Left renal cortex interstitium (tissue), 4 donors: ENCODE measurements at places on chromosomes 16 and 17. TPM values are rescaled to one million over a fixed set of nuclear protein-coding genes. Genes with fewer than 3 reads are reported as not detected.

The SLC16A11 gene
- 0.71 TPM for polyA plus RNA-seq

The SLC16A13 gene
- polyA plus RNA-seq, result 4.8 TPM

The MARCHF10 gene
- 1.3 TPM for polyA plus RNA-seq

The RGS11 gene
- polyA plus RNA-seq, result 1.3 TPM

The SLC5A2 gene
- polyA plus RNA-seq, result 60.7 TPM

The PLA2G10 gene
- 0.58 TPM for polyA plus RNA-seq

The EXOC3L1 gene
- polyA plus RNA-seq, result 7.2 TPM

The LDHD gene
- 6.5 TPM for polyA plus RNA-seq

The RNF112 gene
- polyA plus RNA-seq, result 0.96 TPM

The GRAP gene
- 7.2 TPM for polyA plus RNA-seq

The ODAD4 gene
- 6.7 TPM for polyA plus RNA-seq

The VAMP2 gene
- polyA plus RNA-seq, result 138 TPM

The LLGL2 gene
- polyA plus RNA-seq, result 64.8 TPM

The HBA2 gene
- polyA plus RNA-seq, result 776 TPM

The TBC1D3K gene
- not detected for polyA plus RNA-seq

The CCL16 gene
- 0.18 TPM for polyA plus RNA-seq

The TUFM gene
- polyA plus RNA-seq, result 210 TPM

The TNP2 gene
- polyA plus RNA-seq, result not detected

The LHX1 gene
- polyA plus RNA-seq, result 159 TPM

The FOXJ1 gene
- 23.9 TPM for polyA plus RNA-seq

The TP53TG3F gene
- polyA plus RNA-seq, result 0.16 TPM

The HSPB9 gene
- 0.34 TPM for polyA plus RNA-seq

The KRTAP17-1 gene
- polyA plus RNA-seq, result not detected

The ITGAX gene
- 0.30 TPM for polyA plus RNA-seq

The TPPP3 gene
- polyA plus RNA-seq, result 79.1 TPM

The TVP23C gene
- polyA plus RNA-seq, result 21.1 TPM

The ADGRG1 gene
- 91.4 TPM for polyA plus RNA-seq

The WSCD1 gene
- polyA plus RNA-seq, result 14.4 TPM

The ZPBP2 gene
- polyA plus RNA-seq, result not detected

The PTX4 gene
- polyA plus RNA-seq, result not detected

The DNAAF1 gene
- polyA plus RNA-seq, result 9.0 TPM

The PARD6A gene
- 4.8 TPM for polyA plus RNA-seq

The FAM171A2 gene
- 57.4 TPM for polyA plus RNA-seq

The KRT24 gene
- not detected for polyA plus RNA-seq

The OR1A1 gene
- 0.11 TPM for polyA plus RNA-seq

The KRTAP2-1 gene
- not detected for polyA plus RNA-seq

The PRSS53 gene
- 1.0 TPM for polyA plus RNA-seq

The LRRC37A3 gene
- polyA plus RNA-seq, result 33.5 TPM

The ABCA5 gene
- 26.8 TPM for polyA plus RNA-seq

The ABCA6 gene
- polyA plus RNA-seq, result 3.5 TPM

The KRTAP4-1 gene
- not detected for polyA plus RNA-seq

The CLEC19A gene
- polyA plus RNA-seq, result not detected

The NOL3 gene
- polyA plus RNA-seq, result 3.6 TPM

The ZNF18 gene
- 11.5 TPM for polyA plus RNA-seq

The RUNDC1 gene
- polyA plus RNA-seq, result 18.6 TPM

The TM4SF5 gene
- polyA plus RNA-seq, result 1.5 TPM

The KRTAP2-2 gene
- not detected for polyA plus RNA-seq

The KRTAP4-5 gene
- polyA plus RNA-seq, result not detected

The ABCC12 gene
- polyA plus RNA-seq, result 0.05 TPM

The HOXB1 gene
- polyA plus RNA-seq, result 0.58 TPM

The TVP23A gene
- polyA plus RNA-seq, result 2.4 TPM

The KRT35 gene
- polyA plus RNA-seq, result not detected

The CCL4 gene
- 0.62 TPM for polyA plus RNA-seq

The TEKT5 gene
- polyA plus RNA-seq, result 0.25 TPM

The ALOX15B gene
- 1.1 TPM for polyA plus RNA-seq

The KCNJ16 gene
- polyA plus RNA-seq, result 167 TPM

The AARSD1 gene
- polyA plus RNA-seq, result 73.5 TPM

The SLC35G6 gene
- not detected for polyA plus RNA-seq

The ADAP2 gene
- polyA plus RNA-seq, result 4.0 TPM

The GPR142 gene
- polyA plus RNA-seq, result 0.18 TPM
